ENCODE measurements at places on chromosomes 4 and X. TPM values are rescaled to one million over a fixed set of nuclear protein-coding genes. Genes with fewer than 3 reads are reported as not detected.

Gene RHOXF2B
- not detected for total RNA-seq

Gene RS1
- 4.5 TPM for total RNA-seq

Gene PGAM4
- not detected for total RNA-seq

Gene APLN
- total RNA-seq = 2.7 TPM

Gene NAP1L2
- 2.5 TPM for total RNA-seq

Gene FAM156A
- total RNA-seq = 16.9 TPM

Gene SSX1
- total RNA-seq = not detected

Gene TMPRSS11F
- total RNA-seq = not detected

Gene NALF2
- total RNA-seq = not detected

Gene HTRA3
- total RNA-seq = 10.8 TPM

Gene SRPK3
- total RNA-seq = 0.22 TPM

Gene SMIM10L2A
- 1.4 TPM for total RNA-seq

Gene NOA1
- total RNA-seq = 15.2 TPM

Gene ZMAT1
- total RNA-seq = 5.8 TPM

Gene GPR50
- total RNA-seq = not detected

Gene GLRB
- total RNA-seq = 3.9 TPM

Measured in upper lobe of left lung (tissue), 6 donors.